ENCODE measurements at places on chromosomes 16 and 17. TPM values are rescaled to one million over a fixed set of nuclear protein-coding genes. Genes with fewer than 3 reads are reported as not detected.

GRCh38 chr16:11016993-11017392 is 72.6 kb downstream of the CLEC16A start:
- peak; percentile 79 for DNase-seq

ACSF2 gene
- total RNA-seq, result 17.0 TPM

DNA sequence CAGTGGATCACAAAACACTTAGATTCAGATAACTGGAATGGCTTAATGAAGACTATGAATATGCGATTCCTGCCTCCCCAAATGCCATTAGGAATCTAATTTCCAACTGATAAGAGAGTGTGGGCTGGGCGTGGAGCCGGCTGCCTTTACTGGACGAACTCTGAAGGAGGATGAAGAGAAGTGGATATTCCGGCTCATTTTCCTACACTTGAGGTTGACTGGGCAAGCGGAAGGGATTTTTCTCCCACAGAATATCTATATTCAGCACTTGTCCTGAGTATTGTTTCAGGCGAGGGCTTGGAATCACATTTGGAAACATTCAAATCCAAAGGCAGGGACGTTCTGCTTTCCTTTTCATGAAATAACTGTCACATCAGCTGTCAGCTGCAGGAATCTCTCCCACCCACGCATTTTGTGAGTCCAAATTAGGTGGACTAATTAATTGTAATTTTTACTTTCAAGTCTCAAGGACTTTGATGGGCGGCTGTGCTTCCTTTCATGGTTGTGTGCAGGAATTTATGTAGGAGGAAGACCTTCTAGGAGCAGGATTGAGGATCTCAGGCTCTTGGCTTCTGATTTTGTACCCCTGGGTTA is 138.5 kb downstream of the PITPNC1 start:
- no peak for DNase-seq

DNA sequence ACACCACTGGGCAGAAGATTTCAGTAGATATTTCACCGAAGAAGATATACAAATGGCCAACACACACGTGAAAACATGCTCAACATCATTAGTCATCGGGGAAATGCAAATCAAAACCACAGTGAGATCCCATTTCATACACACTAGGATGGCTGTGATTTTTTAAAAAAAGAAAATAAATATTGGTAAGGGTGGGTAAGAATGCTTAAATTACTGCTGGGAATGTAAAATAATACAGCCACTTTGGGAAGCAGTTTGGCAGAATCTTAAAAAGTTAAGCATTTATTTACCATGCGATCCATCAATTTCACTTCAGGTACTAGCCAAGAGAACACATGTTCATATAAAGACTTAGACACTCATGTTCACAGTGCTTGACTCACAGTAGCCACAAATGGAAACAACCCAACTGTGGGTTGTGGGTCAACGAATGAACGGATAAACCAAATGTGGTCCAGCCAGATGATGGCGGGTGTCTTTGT is 6.5 kb upstream of the C16orf74 start:
- DNase-seq, result peak; percentile 79

HIGD1B gene
- total RNA-seq, result not detected

SHISA6 gene
- not detected for total RNA-seq

SERPINF2 gene
- 0.40 TPM for total RNA-seq

CDRT15 gene
- not detected for total RNA-seq

DNA sequence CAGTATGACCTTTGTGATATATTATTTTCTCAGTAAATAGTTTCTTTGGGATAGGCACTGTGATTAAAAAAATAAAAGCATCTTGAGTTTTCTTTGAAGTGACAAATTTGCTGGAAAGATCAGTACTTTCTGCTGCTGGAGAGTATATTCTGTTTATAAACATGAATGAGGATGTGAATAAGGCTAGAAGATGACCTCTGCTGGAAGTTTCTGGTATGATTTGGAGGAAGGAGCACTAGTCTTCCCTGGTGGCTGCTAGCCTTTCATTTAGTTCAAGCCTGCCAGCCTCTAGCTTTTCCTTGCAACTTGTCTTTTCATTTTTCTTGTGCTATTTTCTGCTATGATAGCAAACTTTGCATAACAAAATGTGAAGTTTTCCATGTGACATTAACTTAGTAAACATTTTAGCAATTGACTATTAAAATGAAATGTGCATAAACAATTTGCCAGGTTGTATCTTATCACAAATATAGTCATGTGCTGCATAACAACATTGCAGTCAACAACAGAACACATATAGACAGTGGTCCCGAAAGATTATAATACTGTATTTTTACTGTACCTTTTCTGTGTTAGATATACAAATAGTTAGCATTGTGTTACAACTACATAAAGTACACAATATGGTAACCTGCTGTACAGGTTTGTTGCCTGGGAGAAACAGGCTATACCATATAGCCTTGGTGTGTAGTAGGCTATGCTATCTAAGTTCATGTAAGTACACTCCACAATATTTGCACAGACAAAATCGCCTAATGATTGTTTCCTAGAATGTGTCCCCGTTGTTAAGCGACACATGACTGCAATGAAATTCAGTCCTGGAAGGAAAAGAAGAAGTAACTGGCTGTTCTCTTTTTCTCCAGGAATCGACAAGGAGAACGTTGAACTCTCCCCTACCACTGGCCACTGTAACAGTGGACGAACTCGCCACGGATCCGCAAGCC is 18.1 kb upstream of the RAB11FIP4 start:
- DNase-seq, result peak; percentile 65

UBE2G1 gene
- total RNA-seq, result 44.6 TPM

DNA sequence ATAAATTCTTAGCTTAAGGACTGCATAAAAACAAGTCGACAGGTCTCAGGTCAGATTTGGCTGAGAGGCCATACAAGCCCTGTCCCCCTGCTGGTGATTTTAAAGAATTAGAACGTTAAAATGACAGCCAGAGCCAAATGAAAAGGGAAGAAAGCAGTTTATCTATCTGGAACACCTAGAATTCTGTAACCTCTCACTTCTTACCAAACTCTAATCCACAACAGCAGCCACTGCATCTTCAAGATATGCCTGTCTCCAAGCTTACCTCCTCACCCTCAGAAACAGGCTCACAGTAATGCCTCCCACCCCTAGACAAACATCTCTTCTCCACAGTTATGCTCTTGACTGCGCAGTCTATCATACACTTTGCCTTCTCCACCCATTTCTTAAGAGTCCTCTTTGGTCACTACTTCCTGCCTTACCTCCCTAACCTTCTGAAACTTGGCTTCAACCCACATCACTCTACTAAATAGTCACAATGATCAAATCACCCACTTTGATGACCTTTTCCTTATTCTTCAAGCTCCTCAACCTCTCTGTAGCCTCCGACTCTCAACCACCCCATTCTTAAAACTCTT is 14.2 kb downstream of the ANKFY1 start:
- DNase-seq, result peak; percentile 20

DNA sequence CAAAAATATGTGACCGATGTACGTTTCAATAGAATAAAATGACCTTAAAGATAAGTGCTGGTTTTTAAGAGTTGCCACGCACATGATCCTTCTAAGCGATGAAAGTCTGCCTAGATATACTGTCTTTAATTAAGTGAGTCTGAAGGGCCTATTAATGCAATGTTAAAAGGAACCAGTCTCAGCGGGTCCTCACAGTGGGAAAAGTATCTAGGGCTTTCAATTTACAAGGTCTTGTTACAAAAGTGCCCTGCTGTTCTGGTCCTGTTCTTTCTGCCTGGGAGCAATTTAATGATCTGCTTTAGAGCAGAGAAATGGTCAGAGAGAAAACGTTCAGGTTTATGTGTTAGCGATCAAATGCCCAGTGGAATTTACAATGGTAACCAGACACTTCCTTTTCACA is 864.0 kb downstream of the KCNJ2 start:
- DNase-seq, result no peak

ABI3 gene
- 0.19 TPM for total RNA-seq

DNA sequence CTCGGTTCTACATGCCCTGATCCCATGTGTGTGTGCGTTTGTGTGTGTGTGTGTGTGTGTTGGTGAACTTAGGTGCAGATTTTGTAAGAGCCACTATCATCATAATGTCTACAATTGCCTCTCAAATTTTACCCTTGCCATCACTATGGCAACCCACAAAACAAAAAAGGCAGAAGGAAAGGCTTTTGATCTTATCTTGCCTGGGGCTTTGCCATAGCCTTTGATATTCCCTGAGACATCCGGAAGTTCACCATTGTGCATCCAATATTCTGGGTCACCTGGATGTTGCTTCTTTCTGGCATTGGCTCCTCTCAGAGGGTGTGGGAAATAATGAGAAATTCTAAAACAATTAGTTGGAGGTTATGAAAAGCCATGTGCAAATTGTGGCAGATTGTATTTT is 114.7 kb downstream of the HAPSTR1 start:
- no peak for DNase-seq

KCNH4 gene
- total RNA-seq, result not detected

- DNase-seq, result no peak
Measured at GRCh38 chr17:12773153-12773552, 16.1 kb upstream of the ARHGAP44 start.

KRT33A gene
- total RNA-seq, result not detected

MYO15A gene
- total RNA-seq, result not detected

GRCh38 chr16:53159781-53160436 is 105.1 kb downstream of the CHD9 start:
- peak; percentile 56 for DNase-seq

DNA sequence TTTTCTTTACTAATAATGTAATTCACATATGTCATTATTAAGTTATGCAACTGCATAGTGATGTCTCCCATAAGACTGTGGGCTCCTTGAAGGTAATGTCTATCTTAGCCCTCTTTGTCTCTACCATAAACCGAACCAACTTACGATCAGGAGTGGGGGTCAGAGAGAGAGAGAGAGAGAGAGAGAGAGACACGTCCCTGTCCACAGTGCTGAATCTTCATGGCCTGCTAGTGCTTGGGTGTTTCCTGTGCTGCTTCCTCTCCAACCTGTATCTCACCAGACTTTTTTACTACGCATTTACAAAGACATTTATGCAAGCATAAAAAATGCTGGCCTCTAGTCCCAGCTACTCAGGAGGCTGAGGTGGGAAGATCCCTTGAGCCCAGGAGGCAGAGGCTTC is 52.2 kb upstream of the HAPSTR1 start:
- no peak for DNase-seq

Data from LHCN-M2 (cell line).